ENCODE measurements at places on chromosomes 6 and 20.

- no peak for DNase-seq
Measured at GRCh38 chr6:111973927-111974639, 79.8 kb upstream of the CCN6 start.

- DNase-seq: no peak
Measured at GRCh38 chr6:89611666-89612065, 26.9 kb downstream of the LYRM2 start.

GRCh38 chr6:140485740-140486449 is 1111.4 kb upstream of the CITED2 start:
- DNase-seq: no peak

DNA sequence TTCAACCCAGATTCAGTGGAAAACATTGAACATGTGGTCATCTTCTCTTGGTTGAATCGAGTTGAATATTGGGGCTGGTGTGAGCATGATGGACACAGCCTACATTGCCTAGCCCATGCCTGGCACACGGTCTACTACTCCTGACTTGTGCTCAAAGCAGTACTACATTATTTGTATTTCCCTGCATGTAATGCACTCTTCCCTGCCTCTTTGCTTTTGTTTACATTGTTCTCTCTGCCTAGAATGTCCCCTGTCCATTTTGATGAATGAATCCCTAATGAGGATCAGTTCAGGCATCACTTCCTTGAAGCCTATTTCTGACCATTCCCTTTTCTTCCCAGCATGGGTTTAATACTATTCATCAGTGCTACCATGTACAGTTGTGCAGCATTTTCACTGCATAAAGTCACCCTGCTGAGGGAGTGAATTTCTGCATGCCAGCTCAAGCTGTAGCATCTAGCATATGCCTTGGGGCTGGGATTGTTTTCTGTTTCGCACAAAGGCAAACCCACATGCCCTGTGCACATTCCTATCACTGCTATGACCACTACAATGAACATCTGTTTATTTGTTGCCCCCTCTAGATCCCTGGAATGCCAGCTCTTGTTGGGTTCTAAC is 75.3 kb upstream of the CCN6 start:
- no peak for DNase-seq

GRCh38 chr6:87378947-87379346 is 28.8 kb upstream of the CFAP206 start:
- DNase-seq: no peak
